ENCODE measurements at places on chromosomes 5 and 9.
A peak's percentile ranks its signal among the peaks of the same experiment; 100 is the strongest.

GRCh38 chr5:2658447-2658846 lies 93.0 kb downstream of the IRX2 start:
- DNase-seq: no peak

- DNase-seq: no peak
Observed at GRCh38 chr9:111870774-111871498, 25.7 kb upstream of the UGCG start.

DNA sequence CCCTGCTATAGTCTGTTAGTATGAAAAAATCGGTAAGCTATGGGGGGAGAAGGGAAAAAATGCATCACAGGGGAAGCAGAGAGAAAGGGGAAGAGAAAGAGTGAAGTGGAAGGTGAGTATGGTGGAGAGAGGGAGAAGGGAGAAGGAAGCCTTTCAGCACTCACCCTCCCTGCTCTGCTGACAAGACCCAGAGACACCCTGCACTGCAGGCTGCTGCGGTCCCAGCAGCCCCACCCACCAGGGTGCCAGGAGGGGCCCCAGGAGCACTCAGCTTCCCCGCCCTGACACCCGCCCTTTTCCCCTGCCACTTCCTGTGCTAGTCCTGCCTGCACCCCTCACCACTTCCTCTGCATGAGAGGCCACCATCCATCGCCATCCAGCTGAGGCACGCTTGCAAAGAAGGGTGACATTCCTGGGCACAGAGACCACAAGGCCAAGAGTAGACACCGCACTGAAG lies 12.7 kb downstream of the STK10 start:
- peak; percentile 77 for DNase-seq

- no peak for DNase-seq
Observed at GRCh38 chr5:113266227-113266912, 168.4 kb downstream of the TSSK1B start.

GRCh38 chr9:8401961-8402705 lies 602.6 kb upstream of the DMAC1 start:
- no peak for DNase-seq

DNA sequence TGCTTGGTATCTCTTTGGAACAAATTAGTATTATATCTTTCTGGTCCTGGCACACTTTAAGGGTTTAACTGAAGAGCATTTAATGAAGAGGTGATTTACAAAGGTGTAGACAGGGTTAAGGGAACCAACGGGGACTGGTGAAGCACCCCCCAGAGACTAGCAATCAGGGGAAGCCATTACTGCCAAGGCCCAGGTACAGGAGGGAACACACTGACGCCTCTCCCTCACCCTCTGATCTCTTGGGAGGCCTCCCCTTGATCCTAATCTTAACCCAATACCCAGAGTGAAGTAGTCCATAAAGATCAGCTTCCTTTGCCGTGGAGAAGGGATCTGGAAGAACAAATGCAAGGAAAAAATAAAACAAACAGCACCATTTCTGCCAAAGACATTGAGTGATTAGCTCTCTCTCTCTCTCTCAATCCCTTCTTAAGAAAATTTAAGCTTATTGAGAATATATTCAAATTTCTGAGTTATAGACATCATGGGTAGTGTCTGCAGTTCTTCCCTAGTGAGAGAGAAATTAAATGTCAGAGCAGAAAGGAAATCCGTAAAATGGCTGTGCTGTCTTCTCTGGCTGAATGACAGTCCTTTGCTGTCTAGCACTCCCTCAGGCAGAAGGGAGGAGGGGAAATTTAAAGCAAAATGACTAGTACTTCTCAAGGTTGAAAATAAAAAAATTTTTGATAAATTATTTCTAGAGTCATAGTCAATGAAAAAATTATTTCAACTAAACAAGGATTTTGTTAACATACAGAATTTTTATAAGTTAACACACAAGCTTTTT lies 20.0 kb downstream of the F2R start:
- DNase-seq: no peak

- no peak for DNase-seq
Observed at GRCh38 chr9:5800969-5801738, 31.8 kb downstream of the ERMP1 start.

DNA sequence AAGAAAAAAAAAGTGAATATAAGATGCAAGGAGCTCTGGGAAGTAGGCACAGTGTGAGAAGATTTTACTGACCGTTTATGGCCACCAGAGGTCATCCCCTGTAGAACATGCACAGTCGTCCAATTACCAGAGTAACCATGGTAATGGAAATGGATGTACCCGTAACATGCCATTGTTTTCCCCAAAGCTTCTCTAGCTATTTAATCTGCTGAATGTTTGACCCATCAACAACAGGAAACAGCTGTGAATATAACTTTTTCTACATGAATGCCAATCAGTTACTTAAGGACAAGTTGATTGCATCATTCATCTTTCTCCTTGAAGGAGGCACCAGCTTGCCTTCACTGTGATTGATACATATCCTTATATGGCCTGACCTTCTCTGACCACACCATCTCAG lies 1967.0 kb upstream of the CDH9 start:
- no peak for DNase-seq
